ENCODE measurements at places on chromosomes 7 and 10.

DNA sequence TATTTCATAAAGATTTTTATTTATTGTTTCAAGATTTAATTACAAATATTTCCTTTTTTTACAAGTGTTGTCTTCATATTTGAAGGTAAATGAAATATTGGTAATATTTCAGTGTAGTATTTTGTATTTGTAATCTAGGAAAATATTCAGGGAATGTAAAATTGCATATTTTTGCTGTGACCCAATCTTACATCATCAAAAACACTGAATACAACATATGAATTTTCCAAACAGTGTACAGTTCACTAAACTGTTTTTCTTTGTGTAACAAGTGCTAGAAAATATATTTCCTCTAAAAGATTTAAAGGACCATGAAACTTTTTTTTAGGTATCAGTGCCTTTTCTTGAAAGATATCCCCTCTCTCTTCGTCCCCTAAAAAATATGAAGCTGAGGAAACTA, 251.9 kb upstream of the KCND2 start:
- no peak for DNase-seq

GRCh38 chr7:55185941-55186609, 167.3 kb downstream of the EGFR start:
- DNase-seq, result peak; percentile 71

- no peak for DNase-seq
These were observed 185.8 kb downstream of the CACNB2 start for GRCh38 chr10:18325889-18326531.

DNA sequence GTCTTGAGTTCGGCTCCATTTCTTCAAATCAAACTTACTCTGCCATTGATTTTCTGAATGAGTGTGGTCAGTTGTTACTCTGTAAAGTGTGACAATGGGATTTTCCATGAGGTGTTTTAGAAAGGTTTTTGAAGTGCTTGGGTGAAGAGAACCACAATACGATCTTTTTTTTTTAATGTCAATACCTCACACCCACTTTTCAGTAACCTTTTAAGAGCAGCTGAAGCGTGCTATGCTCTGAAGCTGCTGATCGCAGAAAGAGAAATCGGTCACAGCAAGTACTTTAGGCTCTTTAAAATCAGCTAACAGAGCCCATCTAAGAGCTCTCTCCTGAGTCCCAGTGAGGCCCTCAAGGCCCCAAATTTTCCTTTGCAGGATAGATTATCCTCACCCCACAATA, 34.4 kb upstream of the YAE1 start:
- DNase-seq, result no peak

DNA sequence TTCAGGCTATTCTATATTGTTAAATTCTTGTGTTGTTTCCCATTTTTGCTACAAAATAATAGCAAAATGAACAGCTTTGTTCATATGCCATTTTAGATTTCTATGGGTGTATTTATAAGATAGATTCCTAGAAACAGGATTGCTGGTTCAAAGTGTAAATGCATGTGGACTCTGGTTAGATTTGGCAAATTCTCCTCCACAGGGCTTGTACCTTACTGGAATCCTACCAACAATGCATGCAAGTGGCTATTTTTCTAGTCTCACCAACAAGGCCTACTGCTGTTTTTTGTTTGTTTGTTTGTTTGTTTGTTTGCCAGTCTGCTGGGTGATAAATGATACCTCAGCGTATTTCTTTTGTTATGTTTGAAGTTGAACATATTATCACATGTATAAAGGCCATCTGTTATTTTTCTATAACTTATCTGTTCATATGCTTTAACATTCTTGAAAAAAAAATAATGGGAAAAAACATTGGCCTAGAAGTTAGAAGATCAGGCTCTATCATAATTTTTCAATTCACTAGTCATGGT, 87.1 kb upstream of the AHR start:
- DNase-seq, result no peak

GRCh38 chr10:74165530-74165901, 14.5 kb downstream of the ADK start:
- DNase-seq, result no peak

GRCh38 chr10:33256458-33256857, 78.0 kb downstream of the NRP1 start:
- no peak for DNase-seq

DNA sequence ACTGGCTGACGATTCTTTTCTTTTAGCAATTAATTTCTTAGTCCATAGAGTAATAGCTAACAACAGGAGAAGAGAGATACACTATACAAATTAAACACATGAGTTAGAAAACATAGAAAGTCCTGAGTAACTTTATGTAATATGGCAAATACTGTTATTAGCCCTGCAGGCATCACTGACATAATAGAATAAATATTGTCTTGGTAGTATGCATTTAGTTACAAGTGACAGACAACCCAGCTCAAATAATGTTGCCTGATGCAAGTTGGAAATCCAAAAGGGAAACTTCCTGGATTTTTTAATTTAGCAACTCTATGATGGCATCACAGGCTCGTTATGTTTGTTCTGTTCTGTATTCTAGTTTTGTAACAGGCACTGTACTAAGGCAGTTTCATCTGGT, 95.1 kb downstream of the DKK1 start:
- DNase-seq, result no peak

DNA sequence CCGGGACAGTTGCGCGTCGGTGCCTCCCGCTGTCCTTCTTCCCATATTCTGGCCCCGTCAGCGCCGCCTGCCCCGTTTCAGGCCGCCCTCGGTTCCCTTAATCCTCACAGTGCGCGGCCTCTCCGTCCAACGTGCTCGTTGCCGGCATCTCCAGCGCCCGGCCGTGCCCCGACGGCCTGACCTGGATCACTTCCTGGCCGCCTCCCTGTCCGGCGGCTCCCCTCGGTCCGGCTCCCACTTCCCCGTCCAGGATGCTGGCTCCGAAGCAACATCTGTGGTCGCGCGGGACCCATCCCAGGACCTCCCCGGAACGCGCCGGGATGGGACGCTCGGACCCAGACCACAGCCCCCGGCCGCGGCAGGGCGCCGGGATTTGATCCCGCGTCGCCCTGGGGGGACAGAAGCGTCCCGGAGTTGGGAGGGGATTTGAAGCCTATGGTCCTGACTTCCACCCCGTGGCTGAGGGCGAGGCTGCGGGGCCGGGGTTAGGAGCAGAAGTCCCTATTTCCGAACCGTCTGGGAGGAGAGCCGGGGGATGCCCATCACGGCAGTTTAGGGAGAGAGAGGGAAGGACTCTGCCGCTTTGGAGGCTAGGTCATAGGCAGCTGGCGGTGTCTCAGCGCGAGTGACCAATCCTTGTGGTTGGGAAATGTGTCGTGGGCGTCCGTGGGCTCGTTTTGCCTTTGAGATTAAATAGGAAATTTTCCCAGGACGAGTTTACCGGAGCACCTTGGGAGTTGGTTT, 53.8 kb downstream of the KCTD7 start:
- DNase-seq, result no peak

DNA sequence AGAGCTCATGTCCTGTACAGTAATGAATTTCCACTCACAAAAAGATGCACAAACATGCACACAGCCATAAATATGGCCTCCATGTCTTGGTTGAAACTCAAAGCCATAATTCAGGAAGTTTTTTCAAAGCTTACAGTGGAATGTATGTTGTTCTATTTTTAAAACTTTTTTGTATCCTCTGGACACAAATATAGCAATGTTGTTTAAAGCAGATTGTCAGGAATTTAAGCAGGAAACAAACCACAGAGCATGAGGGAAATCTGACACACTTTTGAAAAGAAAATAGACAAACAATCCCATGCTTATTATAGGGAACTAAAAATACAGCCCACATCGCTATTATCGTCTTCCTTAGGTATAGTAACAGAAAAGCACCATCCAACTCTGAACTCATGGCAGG, 21.5 kb downstream of the LRRN3 start:
- DNase-seq, result no peak

GRCh38 chr7:131355917-131356777, 28.5 kb downstream of the MKLN1 start:
- no peak for DNase-seq

- no peak for DNase-seq
These were observed 231.1 kb upstream of the ADARB2 start for GRCh38 chr10:1968257-1969033.

DNA sequence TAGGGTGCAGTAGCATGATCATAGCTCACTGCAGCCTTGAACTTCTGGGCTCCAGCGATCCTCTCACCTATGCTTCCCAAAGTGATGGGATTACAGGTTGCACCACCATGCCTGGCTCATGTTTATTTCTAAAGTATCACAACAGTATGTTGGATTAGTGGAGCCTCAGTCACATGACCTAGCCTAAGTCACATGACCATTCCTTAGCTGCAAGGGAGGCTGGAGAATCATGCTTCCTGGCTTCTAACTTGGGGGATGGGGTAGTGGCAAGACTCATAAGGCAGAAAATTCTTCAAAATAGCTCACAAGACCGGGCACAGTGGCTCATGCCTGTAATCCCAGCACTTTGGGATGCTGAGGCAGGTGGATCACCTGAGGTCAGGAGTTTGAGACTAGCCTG, 26.9 kb upstream of the TPST1 start:
- DNase-seq, result no peak

GRCh38 chr10:66714741-66715140, 211.1 kb upstream of the LRRTM3 start:
- peak; percentile 7 for DNase-seq

- no peak for DNase-seq
These were observed 51.4 kb upstream of the AMPH start for GRCh38 chr7:38682606-38683005.

DNA sequence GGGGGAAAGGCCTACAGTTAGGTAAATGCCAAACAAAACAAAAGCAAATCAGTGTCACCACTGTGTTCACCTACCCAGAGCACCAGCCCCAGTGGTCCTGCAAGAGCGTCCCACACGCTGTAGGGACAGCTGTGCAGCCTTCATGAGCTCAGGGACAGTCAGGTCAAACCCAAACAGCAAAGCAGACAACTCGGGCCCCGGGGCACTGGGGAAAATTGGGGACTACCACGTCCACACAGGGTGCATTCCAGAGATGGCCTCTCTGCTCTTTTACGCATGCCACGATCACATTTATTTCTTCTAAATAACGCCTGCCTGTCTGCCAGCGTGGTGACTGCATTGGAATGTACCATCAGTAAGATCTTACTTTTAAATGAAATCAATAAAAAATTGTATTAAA, 21.7 kb downstream of the EBF3 start:
- DNase-seq, result no peak

- DNase-seq, result no peak
These were observed 14.0 kb downstream of the LRGUK start for GRCh38 chr7:134140889-134141867.

DNA sequence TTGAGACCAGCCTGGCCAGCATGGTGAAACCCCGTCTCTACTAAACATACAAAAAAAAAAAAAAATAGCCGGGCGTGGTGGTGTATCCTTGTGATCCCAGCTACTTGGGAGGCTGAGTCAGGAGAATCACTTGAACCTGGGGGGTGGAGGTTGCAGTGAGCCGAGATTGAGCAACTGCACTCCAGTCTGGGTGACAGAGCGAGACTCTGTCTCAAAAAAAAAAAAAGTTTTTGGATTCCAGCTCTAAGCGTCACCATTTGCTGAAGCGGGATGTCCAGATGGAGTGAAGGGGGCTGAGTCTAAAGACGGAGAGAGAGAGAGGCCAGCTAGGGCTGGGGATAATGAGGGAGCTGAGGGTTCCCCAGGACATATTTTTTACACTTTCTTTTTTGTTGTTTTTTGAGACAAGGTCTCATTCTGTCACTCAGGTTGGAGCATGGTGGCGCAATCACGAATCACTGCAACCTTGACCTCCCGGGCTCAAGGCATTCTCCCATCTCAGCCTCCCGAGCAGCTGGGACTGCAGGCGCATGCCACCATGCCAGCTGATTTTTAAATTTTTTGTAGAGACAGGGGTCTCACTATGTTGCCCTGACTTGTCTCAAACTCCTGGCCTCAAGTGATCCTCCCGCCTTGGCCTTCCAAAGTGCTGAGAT, 9.4 kb upstream of the HK1 start:
- no peak for DNase-seq

GRCh38 chr10:109835257-109835656, 88.1 kb downstream of the XPNPEP1 start:
- DNase-seq, result no peak

DNA sequence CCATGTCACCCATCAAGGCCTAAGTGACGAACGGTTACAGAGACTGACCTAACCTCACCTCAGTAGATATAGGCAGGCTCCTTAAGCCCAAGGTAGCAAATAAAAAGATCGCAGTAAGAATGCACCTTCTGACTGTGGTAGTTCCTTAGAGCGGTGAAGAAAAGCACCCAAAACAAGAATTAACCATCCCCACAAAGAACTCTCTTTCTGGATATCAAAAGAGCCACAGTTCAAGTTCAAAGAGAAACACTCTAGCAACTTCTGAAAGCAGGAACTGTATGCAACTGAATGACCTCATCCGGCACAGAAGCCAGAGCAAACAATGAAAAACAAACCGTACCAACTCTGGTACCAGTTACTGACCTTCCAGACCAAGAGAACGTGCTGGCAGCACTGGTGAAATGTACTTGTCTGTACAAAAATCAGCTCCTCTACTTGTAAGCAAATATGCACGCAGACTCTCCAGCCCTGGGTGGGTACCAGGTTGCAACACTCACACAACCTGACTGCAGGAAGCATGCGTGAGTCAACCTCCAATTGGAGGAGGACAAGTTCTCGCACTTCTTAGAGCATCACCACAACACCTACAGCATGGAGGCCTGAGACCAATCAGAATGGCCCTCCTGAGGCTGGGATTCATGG, 202.7 kb downstream of the FAM107B start:
- no peak for DNase-seq

- DNase-seq, result no peak
These were observed 113.8 kb upstream of the COL1A2 start for GRCh38 chr7:94280851-94281250.

- DNase-seq, result peak; percentile 77
These were observed 172.6 kb upstream of the TNRC18 start for GRCh38 chr7:5596046-5596895.

DNA sequence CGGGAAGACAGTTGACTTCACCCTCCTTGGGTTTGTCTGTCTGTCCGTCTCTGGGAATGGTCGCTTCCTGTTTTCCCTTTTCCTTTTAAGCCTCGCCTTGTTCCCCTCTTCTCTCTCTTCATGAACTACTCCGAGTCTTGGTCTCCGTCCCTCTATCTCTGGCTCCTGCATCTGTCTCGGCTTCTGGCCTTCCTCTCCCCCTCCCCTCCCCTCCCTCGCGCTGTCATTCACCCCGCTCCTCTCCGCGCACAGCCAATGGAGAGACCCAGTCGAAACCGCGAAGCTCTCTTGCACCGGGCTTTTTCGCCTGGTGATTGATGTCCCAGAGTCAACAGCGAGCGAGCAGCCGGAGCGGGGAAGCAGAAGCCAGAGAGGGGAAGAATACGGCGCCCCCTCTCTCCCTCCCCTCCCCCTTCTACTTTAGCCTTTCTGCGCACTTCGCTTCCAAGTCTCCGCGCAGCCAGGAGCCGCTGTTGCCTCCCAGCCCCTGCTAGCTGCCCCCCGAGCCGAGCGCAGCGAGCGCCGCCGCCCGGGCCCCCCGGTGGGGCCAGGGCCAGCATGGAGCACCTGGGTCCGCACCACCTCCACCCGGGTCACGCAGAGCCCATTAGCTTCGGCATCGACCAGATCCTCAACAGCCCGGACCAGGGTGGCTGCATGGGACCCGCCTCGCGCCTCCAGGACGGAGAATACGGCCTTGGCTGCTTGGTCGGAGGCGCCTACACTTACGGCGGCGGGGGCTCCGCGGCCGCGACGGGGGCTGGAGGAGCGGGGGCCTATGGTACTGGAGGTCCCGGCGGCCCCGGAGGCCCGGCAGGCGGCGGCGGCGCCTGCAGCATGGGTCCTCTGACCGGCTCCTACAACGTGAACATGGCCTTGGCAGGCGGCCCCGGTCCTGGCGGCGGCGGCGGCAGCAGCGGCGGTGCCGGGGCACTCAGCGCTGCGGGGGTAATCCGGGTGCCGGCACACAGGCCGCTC, at the start of gene TLX1:
Gene TLX1, plus strand, starts transcription at position 317 of the 978 bp plus-strand sequence. Its CDS starts 242 bp downstream, at position 559.
- DNase-seq, result no peak

- DNase-seq, result no peak
These were observed 326.5 kb upstream of the SEMA3C start for GRCh38 chr7:81245353-81245752.

All from GM04503 (cell line).